ENCODE measurements at places on chromosomes 5 and 9.

GRCh38 chr5:132368186-132368585 is 1.3 kb upstream of the SLC22A5 start:
- no peak for DNase-seq

GRCh38 chr5:14683906-14684455 is 19.5 kb downstream of the OTULIN start:
- no peak for DNase-seq

DNA sequence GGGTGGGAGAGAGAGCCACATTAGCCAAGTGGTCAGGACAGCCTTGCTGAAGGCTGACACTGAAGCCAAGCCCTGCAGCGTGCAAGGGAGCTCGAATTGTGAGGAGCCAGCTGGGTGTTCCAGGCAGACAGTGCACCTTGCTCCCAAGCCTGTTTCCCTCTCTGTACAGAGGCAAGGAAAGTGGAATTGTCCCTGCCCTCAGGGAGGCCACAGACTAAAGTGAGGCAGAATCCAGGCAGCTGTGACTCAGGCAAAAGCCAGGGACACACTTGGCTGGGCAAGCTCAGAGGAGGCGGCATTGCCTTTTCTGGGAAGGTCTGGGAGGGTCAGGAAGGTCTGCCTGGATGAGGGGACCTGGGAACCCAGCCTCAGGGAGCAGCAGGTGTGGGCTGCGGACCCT is 50.2 kb upstream of the LMX1B start:
- DNase-seq, result no peak

GRCh38 chr9:35718721-35719511 is 13.1 kb downstream of the TLN1 start:
- DNase-seq, result no peak

- peak; percentile 57 for DNase-seq
Measured at GRCh38 chr9:35749515-35750255, 598 bp downstream of the RGP1 start.

GRCh38 chr5:1724822-1725602 is 74.6 kb downstream of the MRPL36 start:
- no peak for DNase-seq

GRCh38 chr9:120374239-120374638 is 205.7 kb downstream of the CDK5RAP2 start:
- DNase-seq, result no peak

DNA sequence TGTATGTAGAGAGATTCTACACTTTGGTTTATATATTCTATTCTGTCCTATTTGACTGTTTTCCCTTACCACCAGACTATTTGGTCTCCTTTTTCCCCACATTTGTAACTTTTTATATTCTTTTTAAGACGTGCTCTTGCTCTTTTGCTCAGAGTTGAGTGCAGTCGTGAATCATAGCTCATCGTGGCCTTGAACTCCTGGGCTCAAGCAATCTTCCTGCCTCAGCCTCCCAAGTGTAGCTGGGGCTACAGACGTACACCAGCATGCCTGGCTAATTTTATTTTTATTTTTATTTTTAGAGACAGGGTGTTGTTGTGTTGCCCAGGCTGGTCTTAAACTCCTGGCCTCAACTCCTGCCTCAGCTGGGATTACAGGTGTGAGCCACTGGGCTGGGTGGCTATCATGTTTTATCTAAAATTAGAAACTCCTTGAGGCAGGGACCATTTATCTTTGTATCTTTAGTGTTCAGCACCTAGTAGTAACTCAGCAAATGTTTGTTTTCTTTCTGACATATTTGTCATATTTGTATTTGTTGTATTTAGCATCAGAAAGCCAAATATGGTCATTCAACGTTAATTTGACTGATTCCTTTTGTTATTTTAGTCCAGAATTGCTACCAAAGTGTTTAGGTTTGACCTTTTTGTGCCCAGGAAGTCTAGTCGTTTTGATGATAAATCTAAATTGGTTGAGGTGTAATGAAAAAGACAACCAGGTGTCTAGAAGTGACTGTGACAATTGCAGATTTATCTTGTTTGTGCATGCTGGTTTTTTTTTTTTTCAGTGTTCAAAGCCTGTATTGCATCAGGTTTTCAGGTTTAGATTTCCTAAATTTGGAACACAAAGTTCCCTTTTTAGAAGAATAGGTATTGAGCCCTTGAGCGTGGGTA is 44.3 kb downstream of the ERBIN start:
- peak; percentile 68 for DNase-seq

- no peak for DNase-seq
Measured at GRCh38 chr5:157365732-157366131, 94.3 kb upstream of the NIPAL4 start.

- peak; percentile 72 for DNase-seq
Measured at GRCh38 chr5:131536211-131536826, 98.7 kb downstream of the RAPGEF6 start.

DNA sequence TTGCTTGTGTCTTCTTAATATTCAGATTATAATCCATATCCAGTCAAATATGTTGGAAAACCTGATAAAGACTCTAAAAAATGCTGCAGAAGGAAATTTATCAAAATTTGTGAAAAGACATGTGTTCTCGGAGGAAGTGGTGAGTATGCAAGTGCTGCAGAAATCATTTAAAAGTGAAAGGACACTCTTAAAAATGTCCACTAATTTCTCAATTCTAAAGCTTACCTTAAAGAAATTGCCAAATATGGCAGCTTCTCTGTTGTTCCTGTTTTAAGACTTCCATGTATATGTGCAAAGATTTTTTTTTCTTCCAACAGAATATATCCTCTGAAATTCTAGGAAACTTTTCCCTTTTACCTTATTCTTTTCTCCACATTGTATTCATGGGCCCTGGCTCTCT is 32.4 kb downstream of the PTCD2 start:
- DNase-seq, result no peak

- peak; percentile 67 for DNase-seq
Measured at GRCh38 chr5:158816011-158816696, 283.6 kb downstream of the EBF1 start.

- DNase-seq, result no peak
Measured at GRCh38 chr5:115859378-115859777, 17.6 kb downstream of the AP3S1 start.

- peak; percentile 54 for DNase-seq
Measured at GRCh38 chr9:110049699-110050450, 158.1 kb downstream of the C9orf152 start.

- DNase-seq, result no peak
Measured at GRCh38 chr5:118551031-118551430, 437.3 kb downstream of the DTWD2 start.

- DNase-seq, result no peak
Measured at GRCh38 chr5:67942421-67942820, 273.1 kb upstream of the PIK3R1 start.

DNA sequence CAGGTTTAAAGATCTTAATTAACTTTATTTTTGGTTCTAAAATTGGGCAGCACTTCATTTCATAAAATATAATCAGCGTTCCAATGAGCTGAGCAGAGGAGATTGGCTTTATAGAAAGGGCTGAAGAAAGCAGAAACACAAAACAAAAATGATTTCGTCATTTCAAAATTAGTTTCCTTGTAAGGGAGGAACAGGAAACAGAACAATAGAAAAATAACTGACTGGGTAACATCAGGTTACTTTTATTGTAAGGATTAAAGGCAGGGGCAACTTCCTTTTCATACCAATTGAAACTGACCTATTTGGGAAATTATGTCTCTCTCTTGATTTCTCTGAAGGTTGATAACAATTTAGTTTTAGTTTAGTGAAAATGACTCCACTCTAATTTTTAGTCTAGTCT is 157.1 kb downstream of the ATP10B start:
- no peak for DNase-seq

DNA sequence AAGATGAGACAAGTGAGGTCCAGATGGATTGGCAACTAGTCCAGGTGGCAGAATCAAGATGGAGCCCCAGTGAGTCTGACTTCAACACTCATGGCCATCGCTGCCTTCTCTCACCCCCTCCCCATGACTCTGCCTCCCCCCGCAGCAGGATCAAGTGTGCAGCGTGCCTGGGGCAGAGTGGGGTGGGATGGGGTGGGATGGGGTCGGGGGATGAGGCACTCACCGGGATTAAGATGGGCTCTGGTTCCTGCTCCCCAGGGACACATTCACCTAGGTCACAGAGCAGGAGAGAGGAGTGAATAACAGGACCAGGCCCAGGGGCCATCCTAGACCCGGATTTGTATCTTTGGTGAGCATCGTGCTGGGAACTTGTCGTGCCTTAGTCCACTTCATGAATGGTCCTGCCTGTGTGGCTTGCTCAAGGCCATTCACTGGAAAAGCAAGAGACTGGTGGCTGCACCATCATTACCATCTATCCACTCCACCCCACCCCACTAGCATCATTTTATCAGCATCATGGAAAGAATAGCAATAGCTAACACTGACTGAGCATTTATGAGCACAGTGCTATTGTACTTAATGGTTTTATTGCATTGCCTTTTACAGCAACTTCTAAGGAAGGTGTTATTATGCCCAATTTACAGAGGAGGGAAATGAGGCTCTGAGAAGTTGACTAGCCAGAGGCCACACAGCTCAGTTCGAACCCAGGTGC is 8.5 kb downstream of the AMBP start:
- DNase-seq, result no peak

- DNase-seq, result no peak
Measured at GRCh38 chr9:13598738-13599137, 319.2 kb upstream of the MPDZ start.

Measured in OCI-LY7 (cell line).